Tibial nerve (tissue), 4 donors: ENCODE measurements at places on chromosomes 12 and 14. TPM values are rescaled to one million over a fixed set of nuclear protein-coding genes. Genes with fewer than 3 reads are reported as not detected.

GRCh38 chr12:13530966-13531365 is 334.4 kb downstream of the EMP1 start:
- no peak for DNase-seq

RPS6KA5 gene
- total RNA-seq = 12.7 TPM

DNA sequence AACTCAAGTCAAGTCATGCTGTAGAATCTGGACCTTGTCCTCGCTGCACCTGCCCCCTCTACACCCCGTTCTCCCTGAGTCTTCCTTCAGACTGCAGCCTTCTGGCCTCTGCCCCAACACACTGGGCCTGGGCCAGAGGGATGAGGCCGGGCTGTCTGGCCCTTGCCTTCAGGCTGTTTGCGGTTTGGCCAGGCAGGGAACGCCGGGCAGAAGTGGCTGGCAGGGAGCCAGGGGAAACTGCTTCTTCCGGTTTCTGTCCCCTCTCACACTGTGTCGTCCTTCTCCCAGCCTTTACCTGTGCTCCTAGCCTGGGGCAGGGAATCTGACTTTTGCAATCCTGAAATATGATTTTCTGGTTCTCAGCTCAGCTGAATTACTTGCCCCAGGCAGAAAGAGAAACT is 13.5 kb downstream of the DGLUCY start:
- no peak for DNase-seq

GRCh38 chr14:37118673-37119366 is 53.6 kb downstream of the SLC25A21 start:
- DNase-seq = no peak

GRCh38 chr14:31895206-31895605 is 181.9 kb upstream of the ARHGAP5 start:
- no peak for DNase-seq

DNA sequence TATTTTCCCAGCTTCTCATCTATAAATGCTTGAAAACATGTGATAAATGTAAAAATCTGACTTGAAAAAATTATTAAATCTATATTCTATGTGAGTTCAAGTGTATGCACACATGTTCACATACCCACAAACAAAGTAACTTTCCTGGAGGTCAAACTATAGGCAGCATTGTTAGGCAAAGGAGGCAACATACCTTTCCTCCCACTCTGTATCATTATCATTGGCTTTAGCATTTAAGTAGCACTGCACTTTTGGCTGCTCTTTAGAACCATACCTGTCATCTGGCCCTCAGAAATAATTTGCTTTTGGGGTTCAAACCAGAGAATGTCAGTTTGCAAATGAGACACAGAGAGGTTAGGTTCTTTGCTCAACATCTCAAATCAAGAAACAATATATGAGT is 102.4 kb upstream of the CCDC196 start:
- DNase-seq = no peak

GRCh38 chr14:105476831-105477659 is 2.4 kb downstream of the CRIP2 start:
- no peak for DNase-seq

ARID4A gene
- 45.7 TPM for total RNA-seq

DNA sequence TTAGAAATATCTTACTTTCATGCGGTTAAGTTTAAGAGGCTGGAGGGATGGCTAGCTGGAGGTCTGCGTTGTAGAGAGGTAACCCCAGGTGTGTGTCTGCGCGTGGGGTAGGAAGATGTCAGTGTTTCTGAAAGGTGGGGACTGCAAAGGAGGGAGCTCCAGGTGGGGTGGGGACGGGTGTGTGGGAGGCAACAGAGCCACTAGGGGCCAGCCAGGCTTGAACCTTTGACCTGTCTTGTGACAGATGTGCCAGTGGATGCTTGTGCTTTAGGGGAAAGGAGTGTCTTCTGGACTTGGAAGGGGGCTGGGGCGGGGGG is 841 bp downstream of the GLI1 start:
- DNase-seq = no peak

TAS2R19 gene
- 10.8 TPM for total RNA-seq

DNA sequence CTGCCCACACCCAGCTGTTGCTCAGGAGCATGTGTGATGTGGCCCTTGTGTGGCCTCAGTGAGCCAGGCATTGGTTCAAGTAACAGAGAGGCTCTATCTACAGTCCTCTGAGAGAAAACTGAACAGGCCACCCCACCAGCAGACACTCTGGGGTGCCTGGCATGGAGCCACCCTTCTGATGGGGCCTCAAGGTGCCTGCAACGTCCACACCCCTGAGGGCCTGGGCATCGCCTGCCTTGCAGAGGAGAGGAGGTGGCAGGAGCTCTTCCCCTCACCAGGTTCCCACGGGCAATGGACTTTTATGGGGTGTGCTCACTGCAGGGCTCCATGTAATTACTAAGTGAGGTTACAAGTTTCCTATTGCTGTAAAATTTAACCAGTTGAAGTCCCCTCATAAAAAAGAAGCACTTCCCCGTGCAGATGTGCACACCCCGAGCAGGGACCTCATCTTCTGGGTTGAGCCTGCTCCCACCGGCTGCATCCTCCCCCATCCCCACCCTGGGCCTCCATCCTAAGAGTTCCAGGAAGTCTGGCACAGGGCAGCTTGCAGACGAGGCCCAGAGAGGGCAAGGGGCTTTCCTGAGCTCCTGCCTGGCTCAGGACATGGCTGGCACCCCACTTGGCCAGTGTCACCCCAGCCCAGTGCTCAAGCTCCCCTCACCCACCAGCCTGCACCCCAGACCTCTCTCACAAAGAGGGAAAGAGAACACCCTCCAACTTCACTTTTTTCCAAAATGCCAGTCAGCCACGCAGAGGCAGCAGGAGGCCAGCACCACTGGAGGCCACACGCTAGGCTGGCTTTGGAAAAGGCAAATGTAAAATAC is 270.4 kb upstream of the RTL1 start:
- no peak for DNase-seq

GRCh38 chr14:58862416-58863160 is 224.8 kb downstream of the DACT1 start:
- DNase-seq = no peak

DNA sequence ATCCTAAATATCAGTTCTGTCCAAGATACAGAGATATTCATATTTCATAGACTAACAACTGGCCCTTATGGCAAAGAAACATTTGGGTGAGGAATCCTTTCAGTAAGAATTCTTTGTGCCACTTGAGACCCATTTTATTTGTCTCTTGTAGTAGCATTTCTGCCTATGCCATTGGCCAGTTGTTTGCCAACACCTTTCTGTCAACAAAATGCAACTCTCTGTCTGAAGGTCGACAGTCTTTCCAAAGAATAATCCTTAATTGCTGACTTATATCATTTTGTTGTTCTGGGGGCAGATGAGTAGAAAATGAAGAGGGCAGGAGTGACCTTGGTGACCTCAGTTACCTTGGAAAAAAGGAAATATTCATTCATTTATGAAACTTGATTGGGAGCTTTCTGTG is 10.9 kb downstream of the IFT43 start:
- DNase-seq = no peak

ADAM21 gene
- total RNA-seq = not detected

- DNase-seq = no peak
Observed at GRCh38 chr14:24130717-24131548, 474 bp downstream of the FITM1 start.

DGKA gene
- total RNA-seq = 25.3 TPM

DNA sequence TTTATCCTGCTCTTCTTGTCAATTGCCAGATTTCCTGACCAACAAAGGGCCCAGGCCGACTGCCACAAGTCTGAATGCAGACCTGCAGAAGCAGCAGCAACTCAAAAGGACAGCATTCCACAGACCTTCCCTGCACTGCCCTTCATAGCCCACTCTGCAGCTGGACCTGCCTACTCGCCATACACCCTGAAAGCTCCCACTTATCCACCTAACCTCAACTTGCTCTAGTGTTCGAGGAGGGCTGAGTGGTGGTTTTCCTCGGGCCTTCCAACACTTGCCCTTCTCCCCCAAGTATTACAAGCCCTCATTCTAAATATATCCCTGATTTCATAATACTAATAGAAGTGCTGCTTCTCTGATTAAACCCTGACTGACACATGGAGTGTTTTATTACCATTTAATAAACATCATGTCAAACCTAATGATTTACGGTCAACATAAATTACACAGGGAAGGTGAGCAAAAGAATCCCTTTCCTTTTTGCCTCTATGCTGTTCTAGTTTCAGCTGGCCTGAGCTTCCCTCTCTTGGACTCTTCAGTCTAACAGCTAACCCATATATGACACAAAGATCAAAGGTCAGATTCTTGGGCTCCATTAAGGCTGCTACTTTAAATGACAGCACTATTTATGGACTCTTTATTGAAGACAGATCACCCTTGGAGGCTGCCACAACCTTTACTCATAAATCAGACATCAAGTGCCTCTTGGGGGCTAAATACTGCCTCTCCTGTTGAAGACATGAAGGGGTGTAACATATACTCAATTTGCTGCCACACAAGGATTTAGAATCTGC is 1546.9 kb upstream of the TMEM132C start:
- no peak for DNase-seq

GRCh38 chr12:131724534-131724933 is 13.6 kb downstream of the SFSWAP start:
- DNase-seq = no peak

DNA sequence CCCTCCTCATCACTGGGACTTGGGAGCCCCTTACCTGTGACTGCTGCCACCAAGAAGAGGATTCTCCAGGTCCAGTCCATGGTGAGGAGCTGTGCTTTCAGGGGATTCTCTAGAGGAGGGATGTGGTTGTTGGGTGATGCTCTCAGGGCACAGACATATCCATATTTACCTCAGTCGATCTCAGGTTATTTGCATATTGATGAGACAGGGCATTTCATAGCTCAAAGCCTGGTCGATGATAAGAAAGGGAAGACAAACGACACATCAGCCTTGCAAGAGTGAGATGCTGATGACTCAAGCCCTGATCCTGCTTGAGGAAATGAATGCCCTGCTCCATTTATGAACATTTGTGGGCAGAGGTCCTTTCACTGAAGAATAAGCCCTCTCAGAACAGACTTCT is 981.0 kb downstream of the TMEM121 start:
- DNase-seq = no peak

DNA sequence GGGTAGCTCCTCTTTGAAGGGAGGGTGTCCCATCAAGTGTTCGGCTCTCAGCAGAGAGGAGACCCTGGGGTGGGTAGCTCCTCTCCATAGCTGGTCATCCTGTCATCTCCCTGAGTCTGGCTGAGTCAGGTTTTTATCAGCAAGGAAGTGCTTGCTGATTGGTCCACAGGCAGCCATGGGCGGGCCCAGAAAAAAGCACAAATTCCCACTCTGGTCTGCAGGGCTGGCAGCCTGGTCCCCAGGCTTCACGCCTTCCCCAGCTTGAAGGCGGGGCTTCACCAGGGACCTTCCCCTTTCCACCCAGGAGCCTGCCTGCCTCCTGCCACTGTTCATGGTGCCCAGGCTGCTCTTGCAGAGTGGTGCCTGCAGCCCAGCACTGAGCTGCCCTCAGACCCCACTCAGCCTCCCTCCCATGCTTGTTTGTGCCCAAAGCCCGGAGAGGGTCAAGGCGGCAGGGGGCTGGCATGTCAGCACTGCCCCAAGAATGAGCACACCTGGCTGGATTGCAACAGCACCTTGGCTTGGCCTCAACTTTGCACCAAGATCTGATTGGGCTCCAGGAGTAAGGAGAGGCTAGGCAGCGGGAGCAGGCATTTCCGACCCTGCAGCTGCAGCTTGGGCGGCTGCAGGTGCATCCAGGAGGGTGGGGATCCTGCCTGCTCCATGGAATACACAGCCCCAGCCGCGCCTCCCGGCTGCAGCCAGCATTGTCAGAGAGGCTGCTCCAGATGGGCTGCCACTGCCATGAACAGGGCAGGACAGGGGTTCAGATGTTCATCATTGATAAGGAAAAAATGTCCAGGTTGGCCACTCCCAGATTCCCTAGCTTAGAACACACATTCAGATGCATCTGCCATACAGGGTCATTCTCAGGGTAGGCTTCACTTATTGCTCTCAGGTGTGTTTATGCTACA is 22.0 kb upstream of the WDR89 start:
- DNase-seq = no peak

DNA sequence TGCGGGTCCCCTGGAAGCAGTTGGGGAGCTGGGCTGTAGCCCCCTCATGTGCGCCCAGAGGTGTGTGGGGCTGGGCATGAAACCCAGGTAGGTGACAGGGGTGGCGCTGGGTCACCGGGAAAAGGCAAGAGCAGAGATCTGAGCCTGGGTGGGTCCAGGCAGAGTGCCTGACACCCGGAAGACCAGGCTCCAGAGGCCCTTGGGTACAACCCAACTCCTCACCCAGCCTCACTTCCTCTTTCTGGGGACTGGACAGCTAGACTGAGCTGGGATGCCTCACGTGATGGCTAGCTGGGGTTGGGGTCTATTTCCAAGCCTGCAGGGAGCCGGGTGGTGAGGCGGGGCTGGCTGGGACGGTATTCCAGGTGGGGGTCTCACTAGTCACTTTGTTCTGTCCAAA is 16.3 kb upstream of the CYP46A1 start:
- DNase-seq = no peak

GRCh38 chr12:67388331-67389138 is 119.4 kb downstream of the CAND1 start:
- no peak for DNase-seq

MYH6 gene
- total RNA-seq = not detected

- no peak for DNase-seq
Observed at GRCh38 chr12:75704664-75705063, 193.3 kb upstream of the KRR1 start.

DNA sequence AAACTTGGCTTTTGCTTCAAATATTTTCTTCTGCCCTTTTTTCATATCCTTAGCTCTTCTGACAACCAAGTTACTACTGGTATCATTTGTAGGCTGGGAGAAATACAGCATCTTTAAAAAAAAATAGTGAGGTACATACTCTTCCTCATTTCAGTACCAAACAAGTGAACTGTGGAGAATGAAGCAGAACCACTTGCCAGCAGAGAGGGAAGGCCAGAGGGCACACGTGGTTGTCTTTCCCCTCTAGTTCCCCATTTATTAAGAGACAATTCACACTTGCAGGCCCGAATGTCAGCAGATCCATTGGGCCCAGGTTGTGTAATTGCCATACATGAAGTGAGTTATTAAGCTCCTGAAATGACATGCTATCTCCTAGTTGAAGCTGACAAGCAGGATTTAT is 3.2 kb downstream of the SUSD6 start:
- DNase-seq = no peak

GRCh38 chr14:94396628-94397225 is 8.3 kb upstream of the SERPINA1 start:
- DNase-seq = no peak

DNA sequence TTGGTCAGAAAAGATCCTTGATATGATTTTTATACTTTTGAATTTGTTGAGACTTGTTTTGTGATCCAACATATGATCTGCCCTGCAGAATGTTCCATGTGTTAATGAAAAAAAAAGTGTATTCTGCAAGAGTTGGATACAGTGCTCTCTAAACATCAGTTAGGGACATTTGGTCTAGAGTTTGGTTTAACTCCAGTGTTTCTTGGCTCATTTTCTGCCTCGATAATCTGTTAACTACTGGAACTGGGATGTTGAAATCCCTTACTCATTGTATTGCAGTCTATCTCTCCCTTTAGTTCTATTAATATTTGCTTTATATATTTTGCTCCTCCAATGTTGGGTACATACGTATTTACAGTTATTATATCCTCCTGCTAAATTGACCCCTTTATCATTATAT is 18.3 kb upstream of the TXNRD1 start:
- no peak for DNase-seq

PRIM1 gene
- total RNA-seq = 5.2 TPM
